ENCODE measurements at places on chromosomes 1 and 21.

- no peak for DNase-seq
These were observed 69.9 kb downstream of the LAMC1 start for GRCh38 chr1:183093066-183093668.

DNA sequence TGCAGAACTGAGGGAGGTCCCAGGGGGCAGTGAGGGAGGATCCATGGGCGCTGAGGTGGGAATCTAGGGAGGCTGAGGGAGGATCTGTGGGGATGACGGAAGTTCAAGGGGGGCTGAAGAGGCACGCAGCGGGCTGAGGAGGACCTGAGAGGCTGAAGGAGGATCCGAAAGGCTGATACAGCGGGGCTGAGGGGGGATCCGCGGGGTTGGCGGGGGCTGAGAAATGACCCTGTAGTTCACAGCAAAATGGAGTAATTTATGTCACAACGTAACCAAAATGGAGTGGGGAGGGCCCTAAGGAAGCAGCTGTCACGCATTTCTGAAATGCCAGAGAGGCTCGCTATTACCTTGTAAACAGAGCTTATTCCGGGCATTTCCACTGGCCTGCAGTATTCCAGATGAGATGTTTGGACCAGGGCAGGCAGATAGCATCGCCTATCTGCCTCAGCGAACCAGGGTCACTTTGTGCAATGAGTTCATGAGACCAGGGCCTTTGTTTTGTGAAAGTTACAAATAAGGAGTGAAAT is 926 bp upstream of the MRPL55 start:
- DNase-seq: no peak

DNA sequence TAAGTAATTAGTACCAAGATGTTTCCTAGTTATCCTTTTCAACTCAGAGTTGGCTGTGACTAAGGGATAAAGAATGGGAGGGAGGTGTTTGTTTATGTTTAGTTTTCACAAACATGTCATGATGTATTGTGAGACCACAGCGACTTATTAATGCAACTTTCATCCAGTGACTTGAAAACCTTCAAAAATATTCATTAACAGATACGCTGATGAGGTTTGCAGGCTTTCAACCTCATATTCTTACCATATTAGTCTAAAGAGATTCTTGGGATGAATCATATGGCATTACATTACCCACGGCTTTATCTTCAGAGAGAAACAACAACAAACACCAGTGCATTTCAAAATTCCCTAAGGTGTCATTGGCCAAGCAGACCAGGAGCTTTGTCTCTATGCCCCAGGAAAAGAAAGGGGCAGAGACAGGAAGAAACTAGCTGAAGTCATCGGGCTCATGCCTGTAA is 36.4 kb downstream of the PALMD start:
- no peak for DNase-seq

DNA sequence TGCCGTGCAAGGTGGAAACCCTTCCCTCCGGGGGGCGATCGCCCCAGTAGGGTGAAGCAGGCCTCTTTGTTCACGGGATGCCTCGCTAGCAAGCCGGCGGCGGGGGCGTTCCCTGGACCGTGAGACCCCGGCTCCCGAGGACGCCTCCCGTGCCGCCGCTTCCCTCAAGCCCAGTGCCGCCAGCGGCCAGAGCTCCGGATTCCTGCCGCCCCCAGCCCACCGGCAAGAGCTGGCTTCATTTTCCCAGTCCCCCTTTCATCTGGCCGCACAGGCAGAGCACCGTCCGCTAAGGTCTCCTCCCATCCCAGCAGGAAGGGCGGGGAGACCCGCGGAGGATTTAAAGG is 16.3 kb downstream of the IER5 start:
- DNase-seq: no peak

DNA sequence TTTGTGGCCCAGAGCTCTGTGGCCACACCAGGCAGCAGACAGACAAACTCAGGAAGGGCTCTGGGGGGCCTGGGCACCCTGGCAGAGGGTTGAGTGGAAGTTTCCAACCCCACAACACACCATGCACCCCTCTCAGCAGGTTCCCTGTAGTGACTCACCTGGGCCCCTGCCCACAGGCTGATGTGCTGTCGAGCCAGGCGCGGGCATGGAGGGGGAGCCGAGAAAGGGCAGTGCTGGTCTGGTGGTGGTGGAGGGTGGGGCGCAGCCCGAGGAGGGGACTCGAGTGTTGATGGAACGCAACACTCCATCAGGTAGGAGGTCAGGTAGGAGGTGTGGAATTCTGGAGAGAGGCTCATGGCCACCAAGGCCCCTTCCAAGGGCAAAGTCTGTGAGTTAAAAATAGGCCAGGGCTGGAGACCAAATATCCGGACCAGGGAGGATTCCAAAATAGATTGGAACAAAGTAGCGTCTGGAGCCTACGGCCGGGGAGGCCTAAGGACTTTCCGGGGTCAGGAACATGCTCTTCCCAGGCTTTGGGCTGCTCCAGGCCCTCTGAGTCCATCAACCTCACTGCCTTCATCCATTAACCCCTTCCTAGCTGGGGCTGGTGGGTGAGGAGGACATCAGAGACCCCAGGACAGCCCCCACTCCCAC is 191.5 kb upstream of the AJAP1 start:
- no peak for DNase-seq

DNA sequence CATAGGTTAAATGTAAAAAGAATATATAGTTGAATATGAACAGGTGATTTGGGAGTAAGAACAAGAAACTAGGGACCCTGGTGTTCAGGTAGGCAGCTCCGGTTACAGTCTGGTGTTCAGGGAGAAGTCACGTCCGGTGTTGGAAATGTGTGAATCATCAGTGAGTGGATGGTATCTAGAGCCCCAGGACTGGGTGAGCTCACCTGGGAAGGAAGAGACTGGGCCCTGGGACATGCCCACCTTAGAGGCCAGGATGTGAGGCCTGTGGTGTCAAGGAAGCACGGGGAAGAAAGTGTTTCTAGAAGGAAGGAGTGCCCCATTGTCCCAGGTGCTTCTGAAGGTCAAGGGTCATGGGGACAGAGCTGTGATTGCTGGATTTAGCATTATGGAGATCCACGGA is 1.5 kb upstream of the GJB3 start:
- no peak for DNase-seq

Measured in SHP77 (cell line).